ENCODE measurements at places on chromosomes 1 and 21.

DNA sequence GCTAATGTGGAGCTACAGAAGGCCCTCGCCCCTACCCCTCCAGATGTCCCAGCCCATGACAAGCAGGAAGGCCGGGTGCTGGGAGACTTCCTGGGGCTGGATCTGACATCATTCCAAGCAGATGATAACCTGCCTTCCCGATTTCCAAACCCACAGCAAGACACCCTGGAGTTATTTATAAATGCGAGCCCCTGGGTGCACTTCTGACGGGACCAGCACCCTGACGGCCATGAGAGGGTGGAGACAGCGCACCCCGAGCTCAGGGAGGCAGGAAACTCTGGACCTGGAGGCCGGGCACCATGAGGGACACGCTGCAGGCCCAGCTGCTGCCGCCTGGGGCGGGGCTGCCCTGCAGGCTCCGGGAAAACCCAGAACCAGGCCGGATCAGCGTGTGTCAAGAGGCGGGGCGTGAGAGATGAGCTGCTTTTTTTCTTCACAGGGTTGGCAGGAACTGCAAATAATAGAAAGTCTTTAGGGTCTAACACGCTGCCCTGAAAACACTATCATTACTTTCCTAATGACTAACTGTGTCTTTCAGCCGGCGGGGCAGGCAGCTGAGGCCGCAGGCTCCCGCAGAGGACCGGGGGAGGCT is 2.5 kb upstream of the PCBP3 start:
- no peak for DNase-seq

DNA sequence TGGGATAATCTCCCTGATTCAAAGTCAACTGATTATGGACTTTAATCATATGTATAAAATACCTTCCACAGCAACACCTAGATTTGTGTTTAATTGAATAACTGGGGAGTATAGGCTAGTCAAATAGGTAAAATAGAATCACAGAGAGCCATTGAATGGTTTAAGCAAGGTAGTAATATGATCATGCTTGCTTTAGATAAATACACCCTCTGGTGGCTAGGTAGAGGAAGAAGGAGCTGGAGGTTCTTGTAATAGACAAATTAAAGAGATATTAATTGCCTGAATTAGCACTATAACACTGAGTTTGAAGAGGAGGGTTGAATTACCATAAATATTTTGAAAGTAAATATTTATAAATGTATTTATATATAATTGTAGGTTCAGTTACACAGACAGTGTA is 40.3 kb downstream of the DIRAS3 start:
- DNase-seq, result no peak

- DNase-seq, result no peak
Observed at GRCh38 chr1:27632387-27633297, 2.3 kb downstream of the FGR start.

GRCh38 chr1:197844651-197845050 is 57.8 kb upstream of the C1orf53 start:
- no peak for DNase-seq

DNA sequence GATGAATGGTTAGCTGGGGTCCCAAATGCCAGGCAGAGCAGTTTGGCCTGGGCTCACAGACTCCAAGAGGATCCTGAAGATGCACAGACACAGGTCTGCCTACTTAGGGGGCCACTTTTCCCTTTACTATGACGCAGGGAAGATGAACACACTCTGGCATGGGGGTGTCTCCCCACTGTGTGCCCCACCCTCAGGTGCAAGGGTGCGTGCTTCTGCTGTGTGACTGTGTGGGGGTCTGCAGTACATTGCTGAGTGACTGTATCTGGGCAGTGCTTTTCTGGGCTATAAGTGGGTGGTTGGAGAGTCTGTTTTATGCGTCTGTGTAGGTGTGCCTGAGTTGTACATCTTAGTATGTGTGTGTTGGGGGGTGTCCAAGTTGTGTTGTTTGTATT is 3.8 kb downstream of the NR0B2 start:
- no peak for DNase-seq
